ENCODE measurements at places on chromosomes 6 and 20. TPM values are rescaled to one million over a fixed set of nuclear protein-coding genes. Genes with fewer than 3 reads are reported as not detected.

Gene TREM1
- not detected for total RNA-seq

Gene ALDH8A1
- under 0.01 TPM for total RNA-seq

Gene PANK2
- 47.8 TPM for total RNA-seq

Gene PPP1R14C
- total RNA-seq: not detected

Gene RIPPLY2
- total RNA-seq: not detected

Gene GZF1
- total RNA-seq: 30.3 TPM

Gene OR2J3
- not detected for total RNA-seq

Gene HLA-DRB5
- total RNA-seq: not detected

Gene OR12D3
- total RNA-seq: not detected

Gene TSHZ2
- total RNA-seq: not detected

Gene MROH8
- 1.1 TPM for total RNA-seq

- no peaks in the 10 kb centered on the region for H3K27me3 ChIP-seq
- no peak overlapping the region for H3K4me3 ChIP-seq
- 0 out of 2 replicates have a peak, but pooled peaks cover 2% of the 10 kb centered on the region for H3K36me3 ChIP-seq
- H3K4me1 ChIP-seq: no peaks in the 10 kb centered on the region
- H3K27ac ChIP-seq: no peak overlapping the region
- peak; percentile 19 for DNase-seq
These were observed 132.7 kb upstream of the SLC22A16 start for GRCh38 chr6:110609101-110609500.

DNA sequence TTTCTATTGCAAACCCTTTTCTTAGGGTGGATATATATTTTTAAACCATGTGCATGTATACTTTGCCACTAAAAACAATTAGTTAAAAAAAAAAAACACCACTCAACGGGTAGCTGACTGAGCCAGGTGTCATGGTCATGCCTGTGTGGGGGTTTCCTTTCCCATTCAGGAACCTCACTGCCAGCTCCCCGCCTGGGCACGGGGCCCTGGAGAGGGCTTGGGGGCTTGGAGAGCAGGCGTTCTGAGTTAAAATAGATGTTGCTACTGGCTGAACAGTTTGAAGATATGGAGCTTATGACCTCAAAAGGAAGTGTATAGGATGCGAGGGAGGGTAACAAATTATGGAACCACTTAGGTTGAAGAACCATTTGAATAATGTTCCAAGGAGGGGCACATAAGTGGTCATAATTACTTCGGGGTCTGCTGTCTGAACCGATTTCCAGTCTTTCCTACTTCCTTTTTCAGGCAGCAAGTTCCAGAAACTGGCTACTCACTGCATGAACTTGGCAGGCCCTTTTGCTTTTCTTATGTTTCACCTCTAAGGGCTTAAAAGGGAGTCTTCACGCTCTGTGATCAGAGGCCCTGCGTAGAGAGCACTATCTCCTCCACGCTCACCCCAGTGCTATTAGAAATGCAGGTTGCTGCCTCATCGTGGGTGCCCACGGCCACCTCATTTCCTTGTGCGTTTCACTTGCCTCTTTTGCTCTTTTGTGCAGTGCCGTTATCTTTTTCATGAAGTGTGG, 9.9 kb downstream of the STX16 start:
- H3K27me3 ChIP-seq: no peaks in the 10 kb centered on the region
- peaks cover 17% of the 10 kb centered on the region for H3K36me3 ChIP-seq
- DNase-seq: no peak
- no peak overlapping the region for H3K27ac ChIP-seq

DNA sequence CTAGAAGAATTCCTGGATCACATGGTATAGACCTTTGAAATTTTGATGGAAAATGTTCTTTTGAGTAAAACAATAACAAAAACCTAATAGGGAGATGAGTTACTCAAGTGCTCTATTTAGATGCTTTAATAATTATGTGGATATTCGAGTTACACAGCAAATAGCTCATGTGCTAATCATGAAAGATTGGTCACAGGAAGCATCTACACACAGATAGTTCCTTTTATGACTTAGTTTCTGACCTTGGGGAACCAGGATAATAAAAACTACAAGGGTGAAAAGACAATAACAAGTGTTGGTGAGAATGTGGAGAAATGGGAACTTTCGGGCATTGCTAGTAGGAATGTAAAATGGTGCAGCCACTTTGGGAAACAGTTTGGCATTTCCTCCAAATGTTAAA, 19.7 kb downstream of the UBE2V1 start:
- H3K36me3 ChIP-seq: peaks cover 31% of the 10 kb centered on the region
- peaks cover 14% of the 10 kb centered on the region for H3K4me1 ChIP-seq
- H3K27ac ChIP-seq: no peak overlapping the region
- no peak overlapping the region for H3K4me3 ChIP-seq
- no peak for DNase-seq
- H3K27me3 ChIP-seq: no peaks in the 10 kb centered on the region

DNA sequence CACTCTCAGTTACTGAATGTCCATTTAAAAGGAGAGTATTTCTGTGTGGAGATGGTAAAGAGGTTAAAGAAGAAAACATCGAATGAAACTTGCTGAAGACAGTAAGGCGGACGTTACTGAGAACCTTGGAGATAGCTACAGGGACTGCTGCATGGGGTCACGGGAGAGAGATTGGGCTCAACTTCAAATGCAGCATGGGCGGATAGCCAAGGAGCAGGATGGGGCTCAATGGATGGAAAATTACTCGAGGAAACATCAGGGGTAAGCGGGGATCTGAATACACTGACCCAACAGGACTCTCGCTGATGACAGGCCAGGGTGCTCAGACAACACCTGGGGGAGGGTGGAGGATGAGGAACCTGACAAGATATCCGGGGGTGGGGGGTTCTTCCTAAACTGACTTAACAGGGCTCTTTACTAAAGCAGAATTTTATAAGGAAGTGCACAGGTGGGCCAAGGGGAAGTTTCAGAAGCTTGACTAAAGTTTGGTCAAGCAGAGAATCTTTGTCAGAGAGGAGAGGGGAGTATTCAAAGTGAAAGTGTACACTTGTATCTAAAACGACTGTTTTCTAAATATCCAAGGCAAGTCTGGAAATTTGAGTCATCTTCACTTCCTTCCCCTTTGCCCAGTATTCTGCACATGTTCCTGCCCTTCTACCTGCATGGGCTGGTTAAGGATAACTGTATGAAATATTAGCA, 22.8 kb downstream of the ECT2L start:
- DNase-seq: no peak
- H3K27ac ChIP-seq: no peak overlapping the region
- no peak overlapping the region for H3K4me3 ChIP-seq
- no peaks in the 10 kb centered on the region for H3K36me3 ChIP-seq
- peaks cover 4% of the 10 kb centered on the region for H3K4me1 ChIP-seq

DNA sequence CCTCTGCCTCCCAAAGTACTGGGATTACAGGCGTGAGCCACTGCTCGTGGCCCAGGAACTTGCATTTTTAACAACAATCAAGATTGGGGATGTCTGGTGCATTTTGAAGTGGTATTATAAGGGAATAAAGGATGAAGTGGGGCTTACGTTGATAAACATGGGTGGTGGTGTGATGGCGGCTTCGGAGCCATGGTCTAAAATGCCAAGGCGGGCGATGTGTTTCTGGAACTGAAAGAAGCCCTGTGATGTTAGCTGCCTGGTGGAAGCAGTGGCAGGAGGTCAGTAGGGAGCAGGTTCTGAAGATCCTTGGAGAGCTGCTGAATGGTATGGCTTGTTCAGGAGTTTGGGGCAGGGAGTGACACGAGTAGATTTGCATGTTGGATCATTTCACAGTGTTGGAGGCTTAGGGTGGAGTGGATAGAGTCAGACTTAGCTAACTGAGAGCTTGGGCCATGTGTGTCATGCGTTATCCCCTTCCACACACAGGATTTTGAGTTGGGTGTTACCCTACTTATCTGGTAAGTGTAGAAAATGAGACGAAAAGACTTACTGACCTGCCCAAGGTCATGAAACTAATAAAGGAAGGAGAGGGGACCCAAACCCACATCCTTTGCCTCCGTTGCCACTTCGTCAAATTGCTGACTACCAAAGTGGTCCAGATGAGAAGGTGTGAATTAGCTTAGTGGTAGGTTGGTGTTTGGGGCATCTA, 1.5 kb downstream of the NELFCD start:
- H3K36me3 ChIP-seq: peaks cover 7% of the 10 kb centered on the region
- no peak for DNase-seq
- no peak overlapping the region for H3K4me3 ChIP-seq
- H3K4me1 ChIP-seq: peaks cover 3% of the 10 kb centered on the region

GRCh38 chr20:34249291-34249690, 8.1 kb downstream of the ASIP start:
- H3K4me1 ChIP-seq: no peaks in the 10 kb centered on the region
- no peak overlapping the region for H3K4me3 ChIP-seq
- no peaks in the 10 kb centered on the region for H3K36me3 ChIP-seq
- no peaks in the 10 kb centered on the region for H3K27me3 ChIP-seq
- DNase-seq: peak; percentile 71
- H3K27ac ChIP-seq: no peak overlapping the region

- peak; percentile 78 for DNase-seq
- H3K27me3 ChIP-seq: no peaks in the 10 kb centered on the region
- no peak overlapping the region for H3K27ac ChIP-seq
- no peak overlapping the region for H3K4me3 ChIP-seq
These were observed 587.8 kb downstream of the EPM2A start for GRCh38 chr6:145147559-145147958.

GRCh38 chr20:32208499-32209154, 947 bp downstream of the POFUT1 start:
- peak overlapping the region; percentile 93 for H3K4me3 ChIP-seq
- peak overlapping the region; percentile 86 for H3K27ac ChIP-seq

GRCh38 chr6:148999501-148999900, 252.7 kb downstream of the UST start:
- DNase-seq: peak; percentile 56
- H3K4me3 ChIP-seq: no peak overlapping the region
- no peaks in the 10 kb centered on the region for H3K36me3 ChIP-seq
- no peak overlapping the region for H3K27ac ChIP-seq
- peaks cover 11% of the 10 kb centered on the region for H3K4me1 ChIP-seq

GRCh38 chr6:106090001-106090400, 3.9 kb downstream of the PRDM1 start:
- H3K4me3 ChIP-seq: peak overlapping the region; percentile 10
- H3K36me3 ChIP-seq: peaks cover 2% of the 10 kb centered on the region
- peaks cover 10% of the 10 kb centered on the region for H3K4me1 ChIP-seq

- DNase-seq: no peak
- no peaks in the 10 kb centered on the region for H3K36me3 ChIP-seq
- no peak overlapping the region for H3K27ac ChIP-seq
- peaks cover 5% of the 10 kb centered on the region for H3K4me1 ChIP-seq
- H3K27me3 ChIP-seq: no peaks in the 10 kb centered on the region
These were observed 656.3 kb upstream of the NOX3 start for GRCh38 chr6:156111913-156112312.

DNA sequence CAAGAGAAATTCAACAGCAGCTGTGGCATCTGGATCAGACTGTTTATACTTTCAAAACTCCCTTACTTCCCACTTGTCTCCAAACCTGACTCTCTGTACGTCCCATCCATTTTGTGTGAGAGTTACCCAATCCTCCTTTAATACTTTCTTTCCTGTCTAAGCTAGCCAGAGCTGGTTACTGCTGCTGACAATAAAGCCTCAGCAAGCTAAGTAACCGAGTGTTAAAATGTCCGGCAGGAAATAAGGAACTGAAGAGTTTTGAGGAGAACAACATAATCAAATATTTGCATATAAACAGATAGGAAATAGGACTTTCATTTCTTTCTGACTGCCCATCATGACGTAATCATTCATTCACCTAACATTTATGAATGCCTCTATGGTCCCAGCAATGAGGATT, 11.6 kb downstream of the TMEM30A start:
- peaks cover 29% of the 10 kb centered on the region for H3K4me1 ChIP-seq
- H3K4me3 ChIP-seq: no peak overlapping the region
- H3K27me3 ChIP-seq: no peaks in the 10 kb centered on the region

DNA sequence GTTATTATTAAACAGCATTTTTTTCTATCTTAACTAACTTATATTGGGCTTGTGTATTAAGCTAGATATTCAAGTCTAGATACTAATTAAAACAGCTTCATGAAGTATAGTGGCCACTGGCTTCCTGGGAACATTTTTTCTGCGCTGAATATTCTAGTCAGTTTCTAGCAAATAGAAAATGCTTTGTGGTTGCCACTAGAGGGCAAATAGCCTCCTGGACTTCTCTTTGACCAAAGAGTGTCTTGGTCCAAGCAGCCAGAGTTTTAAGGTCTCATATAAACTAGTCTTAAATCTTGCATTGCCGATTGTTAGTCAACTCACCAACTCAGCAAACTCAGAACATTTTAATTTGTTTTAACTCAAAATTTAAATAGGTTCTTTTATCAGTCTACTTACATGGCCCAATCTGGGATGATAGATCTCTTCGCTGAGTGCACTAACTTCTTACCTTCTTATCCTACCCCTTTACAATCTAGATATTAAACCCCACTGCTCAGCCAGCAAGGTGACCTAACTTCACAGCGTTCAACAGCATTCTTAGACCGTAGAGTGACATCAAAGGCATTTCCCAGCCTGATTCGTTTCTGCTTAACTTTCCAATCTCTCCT, 24.6 kb upstream of the ID4 start:
- H3K27me3 ChIP-seq: no peaks in the 10 kb centered on the region
- H3K27ac ChIP-seq: no peak overlapping the region
- H3K4me1 ChIP-seq: no peaks in the 10 kb centered on the region

DNA sequence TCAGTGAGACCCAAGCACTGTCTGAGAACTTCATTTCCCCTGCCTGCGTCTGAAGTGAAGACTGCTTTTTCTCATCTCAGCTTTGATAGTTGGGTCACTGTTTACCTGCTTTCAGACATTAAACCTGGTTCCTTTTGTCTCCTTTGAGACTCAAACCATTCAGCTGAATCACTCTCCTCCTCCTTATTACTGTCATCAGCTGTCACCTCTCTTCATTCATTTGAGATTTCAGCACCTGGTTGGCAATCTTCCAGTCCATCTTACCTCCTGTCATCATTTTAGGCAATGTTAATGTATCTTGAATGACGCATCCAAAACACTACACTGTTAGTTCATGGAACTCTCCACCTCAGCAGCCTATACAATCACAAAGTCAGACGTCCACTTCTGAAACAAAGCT, 34.3 kb upstream of the SOX4 start:
- H3K27me3 ChIP-seq: no peaks in the 10 kb centered on the region
- H3K4me1 ChIP-seq: no peaks in the 10 kb centered on the region
- no peak overlapping the region for H3K27ac ChIP-seq
- no peaks in the 10 kb centered on the region for H3K36me3 ChIP-seq
- no peak for DNase-seq

DNA sequence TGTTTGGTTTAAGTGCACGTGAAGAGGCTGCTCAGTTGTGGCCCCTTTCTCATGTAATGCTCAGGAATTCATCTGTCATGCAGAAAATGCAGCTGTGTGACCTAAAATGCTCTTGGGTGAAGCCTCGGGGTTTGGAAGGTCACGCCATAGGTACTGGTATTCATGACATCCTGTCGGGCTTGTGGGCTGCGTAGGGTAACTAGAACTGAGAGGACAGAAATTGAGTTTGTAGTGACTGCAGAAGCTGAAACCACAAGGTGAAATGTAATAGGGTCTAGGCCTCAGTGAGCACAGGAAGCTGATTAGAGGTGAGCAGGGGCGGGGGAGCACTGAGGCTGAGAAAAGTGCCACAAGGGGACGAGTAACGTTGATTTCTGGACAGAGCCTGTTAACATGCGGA, 128.8 kb downstream of the SOBP start:
- no peak overlapping the region for H3K27ac ChIP-seq
- no peak overlapping the region for H3K4me3 ChIP-seq
- no peaks in the 10 kb centered on the region for H3K27me3 ChIP-seq
- H3K4me1 ChIP-seq: no peaks in the 10 kb centered on the region
- no peak for DNase-seq
